ENCODE measurements at places on chromosomes 1 and 21.

DNA sequence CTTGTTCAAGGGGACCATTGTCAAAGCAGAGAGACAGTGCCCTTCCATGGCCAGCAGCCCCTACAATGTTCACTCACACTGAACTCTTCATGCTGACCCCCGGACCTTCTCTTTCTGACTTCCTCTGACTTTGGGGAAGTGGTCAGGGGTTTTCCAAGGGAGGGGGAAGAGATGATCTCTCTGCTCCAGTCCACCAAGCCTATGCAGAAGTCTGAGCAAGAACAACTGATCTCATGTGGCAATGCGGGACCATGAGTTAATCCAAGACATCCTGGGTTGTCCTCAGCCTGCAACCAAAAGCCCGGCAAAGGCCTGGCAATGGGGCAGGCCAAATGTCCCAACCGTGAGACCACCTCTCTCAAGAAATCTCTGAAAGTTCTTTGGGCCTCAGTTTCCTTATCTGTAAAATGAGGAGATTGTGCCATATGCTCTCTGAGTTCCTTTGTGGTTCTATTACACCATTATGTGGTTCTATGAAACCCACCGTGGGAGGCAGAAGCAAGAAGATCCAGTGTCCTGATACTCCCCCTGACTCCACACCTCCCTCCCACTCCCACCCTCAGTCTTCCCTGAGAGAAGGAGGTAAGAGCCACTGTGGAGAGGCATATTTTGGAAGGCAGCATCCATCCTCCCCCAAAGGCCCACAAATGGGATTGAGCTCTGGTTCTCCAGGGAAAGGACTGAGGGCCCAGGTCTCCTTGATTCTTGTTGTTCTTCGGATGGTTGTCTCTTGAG is 11.8 kb upstream of the ARHGEF2 start:
- DNase-seq: no peak

DNA sequence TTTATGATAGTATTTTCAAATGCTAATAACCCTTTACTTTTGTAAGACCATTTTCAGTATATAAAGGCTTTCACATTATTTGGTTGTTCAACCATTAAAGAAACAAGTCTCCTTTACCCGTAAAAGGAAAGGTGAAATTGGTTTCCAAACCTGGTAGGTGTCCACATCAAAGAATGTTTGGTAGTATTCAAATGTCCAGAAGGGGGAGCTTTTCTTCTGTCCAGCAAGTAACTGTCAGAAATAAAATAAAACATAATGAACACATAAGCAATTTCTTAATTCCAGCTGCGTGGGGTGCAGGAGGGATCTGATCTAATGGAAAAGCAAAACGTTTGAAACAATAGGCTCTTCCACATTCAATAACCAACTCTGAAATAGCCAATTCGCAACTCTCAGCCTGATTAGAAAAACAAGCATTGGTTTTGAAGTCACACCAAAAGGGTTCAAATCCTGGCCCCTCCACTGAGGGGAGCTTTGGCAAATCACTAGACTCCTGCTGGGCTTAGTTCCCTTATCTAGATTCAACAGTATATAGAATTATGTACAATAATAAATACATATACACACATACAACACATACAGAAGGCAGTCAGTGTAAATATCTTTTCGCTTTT is 11.0 kb downstream of the YIPF1 start:
- DNase-seq: no peak

- DNase-seq: no peak
Measured at GRCh38 chr21:34811368-34811767, 142.6 kb downstream of the CLIC6 start.

GRCh38 chr1:85289207-85289847 is 12.9 kb upstream of the BCL10 start:
- DNase-seq: no peak

- DNase-seq: no peak
Measured at GRCh38 chr1:42847721-42848460, 1.5 kb downstream of the ZNF691 start.

GRCh38 chr1:175628548-175629317 is 114.7 kb downstream of the TNR start:
- DNase-seq: no peak

DNA sequence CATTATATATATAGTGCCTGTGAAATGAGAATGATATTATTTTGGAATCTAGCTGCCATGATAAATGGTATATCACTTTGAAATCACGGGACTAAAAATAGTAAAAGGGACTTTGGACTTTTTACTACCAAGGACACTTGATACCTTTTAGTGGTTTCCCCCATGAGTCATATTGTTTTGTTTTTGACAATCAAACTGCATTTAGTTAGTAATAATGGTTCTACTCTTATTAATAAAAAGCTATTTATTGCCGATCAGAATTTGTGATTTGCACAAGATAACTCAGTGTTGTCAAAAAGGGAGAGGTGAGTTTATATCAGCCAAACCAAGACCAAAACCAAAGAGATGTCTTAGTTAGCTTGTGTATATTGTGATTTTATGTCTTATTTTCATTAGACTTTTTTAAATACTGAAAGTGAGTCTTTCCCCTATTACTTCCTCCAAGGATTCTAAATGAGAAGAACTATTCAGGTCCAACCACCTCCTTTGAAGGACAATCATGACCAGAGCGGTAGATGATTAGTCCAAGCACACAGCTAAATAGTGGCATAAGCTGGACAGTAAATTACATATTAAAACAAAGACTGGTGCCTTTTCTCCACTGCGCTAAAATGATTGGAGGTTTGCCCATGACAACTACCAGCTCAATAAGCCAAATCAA is 281.7 kb upstream of the ESRRG start:
- no peak for DNase-seq

DNA sequence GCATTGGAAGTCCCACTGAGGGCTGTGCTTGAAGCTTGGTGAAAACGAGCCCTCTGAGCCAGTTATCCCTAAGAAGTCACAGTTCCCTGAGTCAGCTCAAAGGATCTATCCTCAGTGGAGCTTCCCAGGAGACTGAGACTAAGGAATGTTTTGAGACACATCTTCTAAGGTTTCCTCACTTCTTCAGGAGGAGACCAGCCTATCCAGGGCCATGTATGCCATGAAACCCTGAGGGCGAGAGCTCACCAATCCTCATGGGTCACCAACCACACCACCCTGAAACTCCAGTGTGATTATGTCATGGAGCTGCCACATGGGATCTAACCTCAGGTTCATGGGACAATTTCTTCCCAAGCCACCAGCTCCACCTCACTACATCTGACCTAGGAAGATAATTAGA is 7.6 kb upstream of the TIE1 start:
- no peak for DNase-seq

- no peak for DNase-seq
Measured at GRCh38 chr1:54332781-54333585, 73.2 kb downstream of the SSBP3 start.

DNA sequence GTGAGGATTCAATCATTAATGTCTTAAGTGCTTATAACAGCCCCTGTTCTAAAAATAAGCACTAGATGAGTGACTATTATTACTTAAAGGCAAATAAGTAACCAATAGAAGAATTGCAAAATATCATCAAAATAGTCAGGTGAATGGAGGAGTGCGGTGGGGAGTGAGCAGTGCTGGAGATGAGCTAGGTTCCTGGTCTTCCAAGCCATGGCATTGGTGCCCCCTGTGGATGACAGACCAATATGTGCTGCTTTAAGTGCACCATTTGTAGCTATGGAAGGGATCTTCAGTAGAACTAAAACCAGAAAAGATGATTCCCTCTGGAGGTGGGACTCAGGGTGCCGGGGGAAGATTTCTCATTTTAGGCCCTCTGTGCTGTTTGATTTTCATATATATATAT is 46.1 kb upstream of the SLC30A1 start:
- DNase-seq: no peak

DNA sequence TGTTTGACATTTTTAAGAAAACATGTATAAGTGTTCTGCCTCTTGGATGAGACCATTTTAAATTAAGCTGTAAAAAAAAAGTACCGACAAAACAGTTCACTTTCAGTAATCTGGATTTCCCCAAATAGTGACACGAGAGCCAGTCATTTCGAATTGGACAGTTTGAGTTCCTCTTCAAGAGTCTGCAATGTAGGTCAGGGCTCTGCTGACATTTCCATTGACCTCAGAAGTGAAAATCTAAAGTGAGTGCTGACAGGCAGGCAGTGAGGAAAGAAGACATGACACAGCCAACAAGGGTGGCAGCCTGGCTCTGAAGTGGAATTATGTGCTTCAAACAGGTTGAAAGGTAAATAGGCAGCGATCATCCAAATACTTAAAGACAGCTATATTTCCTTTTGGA is at the start of gene IL23R:
IL23R (plus strand) TSS at position 259 of the 400 bp plus-strand sequence. CDS start 1,667 bp downstream, outside the sequence.
- no peak for DNase-seq

- DNase-seq: no peak
Measured at GRCh38 chr1:159142726-159143510, 28.5 kb upstream of the CADM3 start.

GRCh38 chr1:204659056-204659455 is 26.5 kb downstream of the LRRN2 start:
- no peak for DNase-seq

- no peak for DNase-seq
Measured at GRCh38 chr1:58585166-58585565, 8.1 kb upstream of the TACSTD2 start.

- no peak for DNase-seq
Measured at GRCh38 chr1:92536211-92536979, 49.7 kb upstream of the GFI1 start.

- no peak for DNase-seq
Measured at GRCh38 chr1:219555806-219556205, 57.1 kb downstream of the ZC3H11B start.

- DNase-seq: no peak
Measured at GRCh38 chr1:54955359-54955758, 25.1 kb upstream of the TMEM61 start.

- DNase-seq: no peak
Measured at GRCh38 chr21:27526451-27526850, 559.6 kb upstream of the ADAMTS5 start.

GRCh38 chr1:168910403-168910802 is 181.4 kb upstream of the DPT start:
- DNase-seq: no peak

GRCh38 chr21:35476621-35477395 is 427.7 kb upstream of the RUNX1 start:
- no peak for DNase-seq

Measured in mesothelial cell of epicardium (in vitro differentiated cells).